ENCODE measurements at places on chromosomes 1 and 21. TPM values are rescaled to one million over a fixed set of nuclear protein-coding genes. Genes with fewer than 3 reads are reported as not detected.

DNA sequence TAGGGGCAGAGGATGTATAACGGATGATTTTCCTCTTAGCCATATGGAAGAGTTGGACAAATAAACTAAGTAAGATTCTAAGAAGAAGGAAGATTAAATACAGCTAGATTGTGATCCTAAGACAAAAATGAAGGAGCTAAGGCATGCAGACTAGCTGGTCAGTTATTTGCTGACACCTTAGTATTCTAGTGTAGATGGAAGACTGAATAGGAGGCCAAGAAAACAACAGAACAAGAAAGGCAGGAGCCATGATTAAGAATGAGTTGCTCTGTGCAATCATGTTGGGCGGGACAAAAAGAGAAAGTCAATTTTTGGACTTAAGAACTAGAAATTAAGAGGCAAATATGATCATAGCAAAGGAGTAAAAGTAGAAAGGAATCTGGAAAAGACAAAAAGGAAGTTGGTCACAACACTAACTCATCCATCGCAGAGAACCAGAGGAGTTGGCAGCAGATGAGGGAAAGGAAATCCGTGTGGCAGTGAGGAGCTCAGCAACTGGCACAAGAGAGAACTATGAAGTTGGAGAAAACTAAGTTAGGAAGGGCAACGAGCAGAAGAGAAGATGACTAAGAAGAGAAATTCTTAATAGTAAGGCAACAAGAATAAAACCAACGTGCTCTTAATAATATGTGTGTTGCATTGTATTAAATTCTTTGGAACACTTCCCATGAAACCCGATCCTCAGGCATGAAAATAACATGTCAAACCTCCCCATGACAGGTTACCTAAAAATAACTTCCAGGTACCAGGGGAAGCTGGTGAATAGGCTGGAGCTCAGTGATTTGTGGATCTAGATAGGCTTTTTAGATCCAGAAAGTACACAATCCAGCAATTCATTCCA is 234.4 kb downstream of the LTN1 start:
- DNase-seq: no peak
- H3K4me3 ChIP-seq: no peak overlapping the region
- no peaks in the 10 kb centered on the region for H3K36me3 ChIP-seq
- no peaks in the 10 kb centered on the region for H3K27me3 ChIP-seq

GRCh38 chr1:114720492-114720891 is 3.9 kb upstream of the NRAS start:
- H3K27ac ChIP-seq: peak overlapping the region; percentile 72
- no peaks in the 10 kb centered on the region for H3K4me1 ChIP-seq
- peak; percentile 83 for DNase-seq
- H3K27me3 ChIP-seq: no peaks in the 10 kb centered on the region

GRCh38 chr1:151145304-151146071 is 943 bp downstream of the SEMA6C start:
- no peak overlapping the region for H3K27ac ChIP-seq
- DNase-seq: no peak
- H3K4me1 ChIP-seq: peaks cover 7% of the 10 kb centered on the region
- no peaks in the 10 kb centered on the region for H3K27me3 ChIP-seq
- H3K36me3 ChIP-seq: no peaks in the 10 kb centered on the region
- H3K4me3 ChIP-seq: peak overlapping the region; percentile 62

DNA sequence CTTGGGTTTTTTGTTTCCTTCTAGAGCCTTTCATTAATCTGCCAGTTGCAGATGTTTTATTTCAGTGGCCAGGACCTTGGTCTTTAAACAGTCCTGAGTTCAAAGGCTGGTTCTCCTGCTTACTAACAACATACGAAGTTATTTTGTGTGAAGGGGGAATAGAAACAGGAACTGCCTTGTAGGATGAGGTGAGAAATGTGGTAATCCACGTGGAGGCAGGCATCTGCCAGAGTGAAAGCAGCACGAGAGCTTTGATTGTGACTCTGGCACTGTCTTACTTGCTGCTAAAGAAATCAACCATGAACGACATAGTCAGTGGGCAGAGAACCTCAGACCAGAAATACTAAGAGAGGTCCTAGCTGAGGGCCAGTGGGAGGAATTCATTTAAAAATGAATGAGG is 30.4 kb downstream of the TMEM63A start:
- H3K4me3 ChIP-seq: no peak overlapping the region
- peak; percentile 11 for DNase-seq
- H3K4me1 ChIP-seq: peaks cover 10% of the 10 kb centered on the region
- H3K27me3 ChIP-seq: no peaks in the 10 kb centered on the region
- no peak overlapping the region for H3K27ac ChIP-seq
- peaks cover 53% of the 10 kb centered on the region for H3K36me3 ChIP-seq

DNA sequence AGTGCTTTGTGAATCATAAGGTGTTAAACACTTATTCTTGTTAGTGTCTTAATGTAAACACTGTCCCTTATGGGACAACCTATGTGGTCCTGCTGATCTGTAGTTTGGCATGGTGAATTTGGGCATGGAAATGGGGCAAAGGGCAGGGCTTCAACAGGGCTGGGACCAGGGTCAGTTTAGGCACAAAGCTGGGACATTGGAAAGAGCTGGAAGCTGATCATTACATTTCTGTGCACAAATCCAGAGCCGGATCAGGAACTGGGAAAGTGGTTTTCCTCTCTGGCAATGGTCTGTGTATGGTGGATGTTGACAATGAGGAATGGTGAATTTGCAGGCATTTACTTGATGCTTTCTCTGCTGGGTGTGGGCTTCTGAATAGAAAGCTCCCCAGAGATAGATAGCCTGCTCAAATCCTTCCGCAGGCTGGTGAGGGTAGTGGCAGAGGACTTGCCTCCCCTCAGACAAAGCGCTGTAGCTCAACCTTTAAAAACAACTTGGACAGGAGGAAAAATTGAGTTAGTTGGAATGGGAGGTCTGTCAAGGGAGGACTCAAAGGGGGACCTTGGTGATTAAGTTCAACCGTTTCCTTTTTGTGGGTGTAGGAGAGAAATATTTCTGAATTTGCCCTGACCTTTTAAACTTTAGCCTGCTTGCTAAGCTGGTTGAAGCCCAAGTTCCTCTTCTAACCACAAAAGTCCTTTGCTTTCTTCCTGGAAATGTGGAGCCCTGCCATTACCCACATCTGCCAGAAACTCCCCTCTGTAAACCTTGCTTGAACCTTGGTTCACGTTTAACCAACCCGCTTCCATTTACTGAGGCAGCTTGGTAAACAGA is 35.3 kb downstream of the HLX start:
- no peak overlapping the region for H3K27ac ChIP-seq
- DNase-seq: no peak
- H3K27me3 ChIP-seq: no peaks in the 10 kb centered on the region
- no peak overlapping the region for H3K4me3 ChIP-seq
- H3K4me1 ChIP-seq: peaks cover 17% of the 10 kb centered on the region
- H3K36me3 ChIP-seq: no peaks in the 10 kb centered on the region

DNA sequence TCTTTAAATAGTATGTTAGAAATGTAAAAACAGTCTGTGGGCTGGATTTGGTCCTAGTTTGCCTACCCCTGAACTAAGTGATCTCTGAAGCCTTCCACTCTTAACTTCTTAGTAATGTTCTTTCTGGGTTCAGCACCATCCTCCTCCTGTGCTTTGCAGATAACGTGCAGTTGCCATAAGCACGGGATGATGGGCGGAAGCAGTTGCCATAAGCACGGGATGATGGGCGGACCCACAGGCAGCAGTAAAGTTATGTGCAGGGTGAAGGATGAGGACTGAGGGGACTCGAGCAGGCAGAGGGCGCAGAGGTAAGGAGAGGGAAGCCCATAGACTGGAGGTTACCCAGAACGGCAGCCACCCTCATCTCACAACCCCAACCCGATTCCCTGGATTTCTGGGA is 25.6 kb downstream of the GPA33 start:
- no peaks in the 10 kb centered on the region for H3K27me3 ChIP-seq
- H3K27ac ChIP-seq: no peak overlapping the region
- H3K4me1 ChIP-seq: no peaks in the 10 kb centered on the region
- DNase-seq: no peak

DNA sequence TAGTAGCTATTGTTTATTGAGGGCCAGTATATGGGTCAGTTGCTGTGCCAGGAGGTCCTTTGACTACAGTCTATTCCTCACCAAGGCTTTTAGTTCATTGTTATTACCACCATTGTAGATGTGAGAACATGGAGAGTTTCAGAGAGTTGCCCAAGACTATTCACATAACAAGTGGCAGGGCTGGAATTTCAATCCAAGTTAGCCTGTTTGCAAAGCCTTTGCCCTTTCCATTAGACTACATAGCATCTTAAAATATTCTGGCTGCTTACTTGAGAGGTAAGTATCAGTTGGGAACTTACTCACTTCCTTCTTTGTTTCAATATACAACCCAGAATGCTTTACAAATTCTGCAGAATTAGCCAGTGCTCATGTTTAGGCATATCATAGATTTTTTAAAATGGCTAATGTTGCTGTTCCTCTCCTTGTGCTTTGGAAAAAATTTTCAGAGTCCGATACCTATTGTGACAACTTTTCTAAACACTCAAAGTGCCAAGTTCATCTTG is 141.2 kb downstream of the FGGY start:
- no peak for DNase-seq
- no peaks in the 10 kb centered on the region for H3K36me3 ChIP-seq
- H3K4me1 ChIP-seq: peaks cover 30% of the 10 kb centered on the region
- H3K4me3 ChIP-seq: no peak overlapping the region
- no peak overlapping the region for H3K27ac ChIP-seq

DNA sequence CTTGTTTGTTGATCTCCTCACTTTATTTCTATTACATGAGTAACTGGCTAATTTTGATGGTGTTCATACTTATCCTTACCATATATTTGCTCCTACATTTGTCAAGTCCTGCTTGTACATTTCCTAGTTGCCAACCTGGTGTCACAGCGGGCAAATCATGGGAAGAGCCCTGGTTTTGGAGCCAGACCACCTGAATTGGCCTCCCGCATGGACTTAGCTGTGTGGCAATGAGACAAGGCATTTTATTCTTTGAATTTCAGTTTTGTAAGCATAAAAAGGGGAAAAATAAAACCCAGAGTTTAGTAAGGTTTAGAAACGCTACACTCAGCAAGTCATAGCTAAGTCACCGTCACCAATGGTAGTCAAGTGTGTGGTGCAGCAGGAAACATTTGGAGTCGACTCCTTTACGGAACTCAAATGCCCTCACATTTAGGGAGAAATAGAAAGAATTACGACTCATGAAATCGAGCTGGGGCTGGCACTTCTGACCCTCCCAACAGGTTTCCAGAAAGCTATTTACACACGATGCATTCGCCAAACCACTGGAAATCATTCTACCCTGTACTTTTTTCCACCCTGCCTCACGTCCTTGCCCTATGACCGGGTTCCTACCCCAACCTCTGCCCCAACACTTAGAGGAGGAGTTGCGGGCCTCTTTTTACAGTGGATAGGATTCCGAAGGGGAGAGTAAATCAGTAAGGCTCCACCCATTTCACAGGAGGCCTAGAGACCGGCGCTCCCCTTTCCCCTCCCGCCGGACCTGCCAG is 492 bp upstream of the PGM1 start:
- no peak for DNase-seq
- H3K36me3 ChIP-seq: peaks cover 2% of the 10 kb centered on the region
- peak overlapping the region; percentile 83 for H3K4me3 ChIP-seq
- peaks cover 49% of the 10 kb centered on the region for H3K4me1 ChIP-seq
- H3K27ac ChIP-seq: peak overlapping the region; percentile 98
- no peaks in the 10 kb centered on the region for H3K27me3 ChIP-seq

GRCh38 chr1:233738396-233738795 is 124.5 kb downstream of the KCNK1 start:
- no peaks in the 10 kb centered on the region for H3K4me1 ChIP-seq
- no peak overlapping the region for H3K4me3 ChIP-seq
- H3K27ac ChIP-seq: no peak overlapping the region
- H3K36me3 ChIP-seq: no peaks in the 10 kb centered on the region
- H3K27me3 ChIP-seq: no peaks in the 10 kb centered on the region

DNA sequence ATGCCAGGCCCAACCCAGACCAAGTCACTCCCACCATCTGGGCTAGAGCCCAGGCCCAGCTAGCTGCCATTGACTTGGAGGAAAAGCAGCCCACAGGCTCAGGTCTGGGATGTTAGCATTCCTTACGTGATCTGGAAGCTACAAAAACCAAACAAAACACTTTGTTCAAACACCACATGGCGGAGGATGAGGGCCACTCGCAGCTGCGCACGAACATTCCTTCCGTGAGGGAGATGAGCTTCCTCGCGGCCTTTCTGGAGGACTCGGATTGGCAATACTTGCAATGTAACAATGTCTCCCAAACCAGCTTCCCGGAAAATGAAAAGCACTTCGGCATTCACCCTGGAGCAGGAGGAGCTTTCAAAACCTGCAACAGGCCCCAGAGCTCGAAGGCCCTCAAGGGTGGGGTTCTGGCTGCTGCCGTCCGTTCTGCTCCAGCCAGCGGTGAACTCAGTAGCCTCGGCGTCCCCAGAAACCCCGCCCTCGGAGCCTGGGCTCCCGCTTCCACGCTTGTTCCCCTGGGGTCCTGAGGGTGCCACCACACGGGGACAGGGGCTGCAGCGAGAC is 40.5 kb downstream of the COL6A1 start:
- H3K27me3 ChIP-seq: no peaks in the 10 kb centered on the region
- H3K27ac ChIP-seq: no peak overlapping the region
- DNase-seq: no peak
- H3K4me1 ChIP-seq: no peaks in the 10 kb centered on the region
- H3K4me3 ChIP-seq: no peak overlapping the region
- no peaks in the 10 kb centered on the region for H3K36me3 ChIP-seq

GRCh38 chr1:4626560-4627319 is 27.7 kb upstream of the AJAP1 start:
- no peaks in the 10 kb centered on the region for H3K36me3 ChIP-seq
- H3K27ac ChIP-seq: no peak overlapping the region

GRCh38 chr1:85438353-85438752 is 26.6 kb downstream of the DDAH1 start:
- DNase-seq: no peak
- no peaks in the 10 kb centered on the region for H3K27me3 ChIP-seq
- no peaks in the 10 kb centered on the region for H3K36me3 ChIP-seq
- H3K4me1 ChIP-seq: peaks cover 10% of the 10 kb centered on the region
- H3K27ac ChIP-seq: peak overlapping the region; percentile 54

DNA sequence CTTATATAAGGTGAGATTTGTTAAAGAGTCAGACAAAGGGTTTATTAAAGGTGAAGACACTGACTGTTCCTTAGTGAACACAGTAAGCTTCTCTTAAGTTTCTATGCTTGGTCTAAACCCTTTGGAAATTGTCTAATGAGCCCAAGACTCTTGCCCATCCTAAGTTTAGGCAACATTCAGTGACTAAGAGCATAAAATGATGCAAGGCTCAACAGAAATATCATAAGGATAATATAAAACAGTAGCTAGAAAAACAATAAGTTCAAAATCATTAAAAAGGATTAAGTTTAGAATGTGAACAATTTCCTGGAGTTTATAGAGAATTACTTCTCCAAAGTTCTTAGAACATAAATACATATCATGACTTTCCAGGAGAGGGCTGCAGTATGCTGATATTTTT is 108.9 kb upstream of the PDC start:
- no peak overlapping the region for H3K27ac ChIP-seq
- no peaks in the 10 kb centered on the region for H3K36me3 ChIP-seq
- no peaks in the 10 kb centered on the region for H3K4me1 ChIP-seq
- H3K27me3 ChIP-seq: no peaks in the 10 kb centered on the region
- no peak for DNase-seq
- no peak overlapping the region for H3K4me3 ChIP-seq

PGLYRP4 gene
- total RNA-seq: not detected

HSD3B1 gene
- 1.3 TPM for total RNA-seq

OR2T29 gene
- total RNA-seq: not detected

SERTAD4 gene
- not detected for total RNA-seq

NR1I3 gene
- 24.1 TPM for total RNA-seq

RNF186 gene
- not detected for total RNA-seq

All from right lobe of liver (tissue), 6 donors.